ENCODE measurements at places on chromosomes 12 and 14.

DNA sequence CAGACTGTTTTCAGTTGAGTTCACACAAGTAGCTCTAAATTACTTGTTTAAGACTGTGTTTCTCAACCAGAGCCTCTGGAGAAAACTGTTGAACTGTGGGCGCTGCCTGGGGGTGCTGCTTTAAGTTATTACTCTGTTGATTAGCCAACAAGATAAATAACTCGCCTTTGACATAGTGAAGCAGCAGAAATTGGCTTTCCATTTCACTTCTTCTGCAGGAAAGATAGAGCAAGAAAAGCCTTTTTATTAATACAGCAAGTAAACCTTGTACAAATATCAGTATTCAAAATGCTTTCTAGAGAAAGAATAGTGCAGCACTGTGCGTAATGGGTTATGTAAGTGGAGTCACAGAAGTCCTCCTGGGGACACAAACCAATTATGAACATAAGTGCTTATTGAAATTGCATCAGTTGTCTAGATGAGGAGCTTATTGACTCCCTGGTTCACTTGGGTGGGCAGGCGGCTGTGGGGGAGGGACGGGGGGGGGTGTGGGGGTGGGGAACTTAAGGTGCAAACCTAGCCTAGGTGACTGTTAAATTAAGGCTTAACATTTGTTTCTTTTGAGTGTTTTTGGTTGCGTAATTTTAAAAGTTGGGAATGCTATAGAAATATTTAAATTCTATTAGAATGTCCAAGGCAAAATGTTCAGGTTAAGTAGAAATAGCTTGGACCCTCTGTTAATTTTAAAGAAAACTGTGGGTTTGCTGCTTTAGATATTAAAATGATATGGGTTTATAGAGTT is 6.3 kb downstream of the FRS2 start:
- DNase-seq = no peak

DNA sequence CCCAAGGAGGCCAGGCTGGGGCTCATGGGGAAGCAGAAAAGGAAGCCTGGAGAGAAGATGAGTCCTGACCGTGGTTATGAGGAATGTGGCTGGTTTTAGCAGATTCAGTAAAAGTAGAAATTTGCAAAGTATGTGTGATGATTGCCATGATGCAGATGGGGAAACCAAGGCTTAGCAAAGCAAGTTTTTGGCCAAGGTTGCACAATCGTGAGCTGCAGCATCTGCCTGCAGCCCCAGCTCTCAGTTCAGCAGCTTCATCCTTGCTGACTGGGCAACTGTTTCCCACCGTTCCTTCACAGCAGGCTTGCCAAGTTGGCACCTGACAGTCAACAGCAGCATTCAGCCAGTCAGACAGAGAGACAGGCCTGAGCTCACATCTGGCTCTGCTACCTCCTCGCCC is 656.7 kb downstream of the MED13L start:
- DNase-seq = no peak

DNA sequence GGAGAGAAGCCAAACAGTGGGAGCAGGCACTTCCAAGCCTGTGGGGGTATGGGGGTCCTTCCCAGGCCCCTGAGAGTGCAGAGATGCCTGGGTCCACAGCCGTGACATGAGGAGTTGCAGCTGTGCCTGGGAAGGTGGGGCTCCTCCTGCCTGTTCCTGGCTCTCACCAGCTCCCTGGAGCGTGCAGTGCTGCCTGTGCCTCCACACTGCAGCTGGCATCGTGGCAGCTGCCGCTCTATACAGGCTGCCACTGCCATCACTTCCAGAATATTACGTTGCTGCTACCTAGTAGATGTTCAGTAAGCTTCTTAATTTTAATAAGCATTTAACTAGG is 223.7 kb downstream of the KCNC2 start:
- DNase-seq = no peak

- no peak for DNase-seq
Measured at GRCh38 chr14:75042035-75042434, 9.2 kb downstream of the MLH3 start.

GRCh38 chr12:115440438-115440837 is 756.5 kb upstream of the TBX3 start:
- no peak for DNase-seq

DNA sequence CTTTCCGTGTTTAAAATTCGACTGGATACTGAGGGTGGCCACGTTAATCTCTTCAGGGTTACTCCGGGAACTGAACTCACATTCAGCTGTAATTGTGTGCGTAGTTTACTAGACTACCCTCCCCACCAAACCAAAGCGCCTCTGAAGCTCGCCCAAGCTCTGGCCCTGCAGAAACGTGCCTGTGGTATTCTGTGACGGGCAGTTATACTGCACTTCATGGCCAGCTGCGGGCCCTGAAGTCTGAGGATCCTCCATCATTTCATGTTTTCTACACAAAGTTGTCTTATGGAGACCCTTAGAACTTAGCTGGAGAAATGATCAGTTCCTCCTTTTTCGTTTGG is 688 bp downstream of the ZNF26 start:
- DNase-seq = no peak

DNA sequence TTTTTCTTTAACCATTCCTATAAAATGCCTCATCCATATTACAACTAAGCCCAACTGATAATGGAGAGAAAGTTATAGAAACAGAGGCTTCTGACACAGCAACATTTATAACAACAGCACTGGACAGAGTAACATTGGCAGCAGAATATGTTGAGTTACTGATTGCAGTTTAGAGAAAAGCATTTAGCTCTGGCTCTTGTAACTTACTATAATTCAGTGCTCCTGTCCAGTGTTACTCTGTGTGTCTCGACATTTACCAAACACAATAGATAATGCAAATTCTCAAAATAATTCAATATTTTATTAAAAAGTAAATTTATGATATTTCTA is 356.1 kb downstream of the CEP128 start:
- DNase-seq = no peak

DNA sequence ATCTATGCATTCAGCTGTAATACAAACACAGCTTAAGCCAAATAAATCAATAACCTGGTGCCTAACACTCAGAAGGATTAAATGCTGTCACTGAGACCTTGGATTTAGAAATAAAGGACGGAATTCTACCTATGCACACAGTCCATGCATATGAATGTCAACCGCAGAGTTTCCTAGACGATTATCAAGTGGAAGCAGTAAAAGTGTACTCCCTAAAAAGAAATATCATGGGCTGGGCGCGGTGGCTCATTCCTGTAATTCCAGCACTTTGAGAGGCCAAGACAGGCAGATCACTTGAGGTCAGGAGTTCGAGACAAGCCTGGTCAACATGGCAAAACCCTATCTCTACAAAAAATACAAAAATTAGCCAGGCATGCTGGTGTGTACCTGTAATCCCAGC is 188.2 kb upstream of the DYRK2 start:
- no peak for DNase-seq

GRCh38 chr12:90712671-90713070 is 242.3 kb downstream of the CCER1 start:
- no peak for DNase-seq

- no peak for DNase-seq
Measured at GRCh38 chr14:72439707-72440106, 454.2 kb downstream of the DPF3 start.

DNA sequence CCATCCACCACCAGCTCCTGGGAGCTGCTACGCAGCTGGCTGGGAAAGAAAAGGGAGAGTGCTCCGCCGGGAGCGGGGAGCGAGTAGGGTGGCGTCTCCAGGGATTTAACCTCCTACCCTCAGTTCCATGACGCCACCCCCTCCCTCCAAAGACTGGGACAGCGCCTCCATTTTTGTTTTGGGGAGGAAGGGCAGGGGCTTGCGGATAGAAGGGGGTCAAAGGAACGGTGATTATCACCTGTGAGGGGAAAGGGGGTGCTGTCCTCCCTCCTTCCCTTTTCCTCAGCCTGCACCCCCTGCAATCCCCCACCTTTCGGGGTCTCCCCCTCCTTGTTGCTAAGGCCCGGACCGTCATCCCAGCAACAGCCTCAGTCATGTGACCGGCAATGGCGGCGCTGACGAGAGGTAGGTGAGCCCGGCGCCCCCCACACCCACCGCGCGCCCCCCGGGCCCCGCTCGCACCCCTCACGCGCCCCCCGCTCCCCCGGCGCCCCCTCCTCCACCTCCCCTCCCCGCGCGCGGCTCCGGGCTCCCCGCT is at the start of gene DTX3:
Gene DTX3, plus strand, starts transcription at position 371 of the 538 bp plus-strand sequence. CDS start 1,694 bp downstream, outside the sequence.
- peak; percentile 14 for DNase-seq

- no peak for DNase-seq
Measured at GRCh38 chr12:74535536-74535935, 2.1 kb upstream of the ATXN7L3B start.

DNA sequence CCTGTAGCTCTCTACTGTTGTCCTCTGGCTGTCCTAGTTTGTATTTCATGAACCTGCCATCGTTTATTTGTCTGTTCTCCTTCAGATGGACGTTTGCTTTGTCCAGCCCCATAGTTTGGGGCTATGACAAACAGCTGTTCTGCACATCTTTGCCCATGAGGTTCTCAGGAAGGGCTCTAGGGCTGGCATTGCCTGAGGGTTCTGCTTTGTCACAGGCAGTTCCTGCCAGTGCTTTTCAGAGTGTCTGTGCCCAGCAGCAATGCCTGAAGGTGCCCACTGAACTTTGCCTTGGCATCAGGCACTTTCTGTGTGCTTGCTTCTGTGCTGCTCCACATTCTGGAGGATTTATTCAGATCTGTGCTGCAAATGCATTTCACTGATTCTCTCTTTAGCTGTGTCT is 361.3 kb downstream of the TMEM121 start:
- DNase-seq = no peak

- DNase-seq = no peak
Measured at GRCh38 chr14:73761618-73762355, 47.6 kb upstream of the PNMA1 start.

GRCh38 chr14:74566174-74567141 is 45.6 kb downstream of the LTBP2 start:
- no peak for DNase-seq

DNA sequence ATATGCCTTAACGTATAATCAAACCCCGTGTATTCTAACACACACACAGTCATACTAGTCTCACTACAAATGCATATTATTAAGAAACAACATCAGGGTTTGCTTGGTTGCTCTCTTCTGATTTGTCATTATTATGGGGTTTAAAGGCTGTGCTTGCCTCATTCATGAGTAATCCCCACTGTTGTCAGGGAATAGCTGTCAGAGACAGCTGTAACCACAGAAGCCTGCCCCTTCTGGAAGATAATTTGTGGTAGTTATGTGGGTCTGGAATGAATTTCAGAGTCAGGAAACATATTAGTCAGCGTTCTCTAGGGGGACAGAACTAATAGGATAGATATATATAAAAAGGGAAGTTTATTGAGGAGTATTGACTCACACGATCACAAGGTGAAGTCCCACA is 456.9 kb upstream of the TMEM132C start:
- no peak for DNase-seq

GRCh38 chr14:44405011-44405486 is 102.0 kb downstream of the FSCB start:
- DNase-seq = no peak

DNA sequence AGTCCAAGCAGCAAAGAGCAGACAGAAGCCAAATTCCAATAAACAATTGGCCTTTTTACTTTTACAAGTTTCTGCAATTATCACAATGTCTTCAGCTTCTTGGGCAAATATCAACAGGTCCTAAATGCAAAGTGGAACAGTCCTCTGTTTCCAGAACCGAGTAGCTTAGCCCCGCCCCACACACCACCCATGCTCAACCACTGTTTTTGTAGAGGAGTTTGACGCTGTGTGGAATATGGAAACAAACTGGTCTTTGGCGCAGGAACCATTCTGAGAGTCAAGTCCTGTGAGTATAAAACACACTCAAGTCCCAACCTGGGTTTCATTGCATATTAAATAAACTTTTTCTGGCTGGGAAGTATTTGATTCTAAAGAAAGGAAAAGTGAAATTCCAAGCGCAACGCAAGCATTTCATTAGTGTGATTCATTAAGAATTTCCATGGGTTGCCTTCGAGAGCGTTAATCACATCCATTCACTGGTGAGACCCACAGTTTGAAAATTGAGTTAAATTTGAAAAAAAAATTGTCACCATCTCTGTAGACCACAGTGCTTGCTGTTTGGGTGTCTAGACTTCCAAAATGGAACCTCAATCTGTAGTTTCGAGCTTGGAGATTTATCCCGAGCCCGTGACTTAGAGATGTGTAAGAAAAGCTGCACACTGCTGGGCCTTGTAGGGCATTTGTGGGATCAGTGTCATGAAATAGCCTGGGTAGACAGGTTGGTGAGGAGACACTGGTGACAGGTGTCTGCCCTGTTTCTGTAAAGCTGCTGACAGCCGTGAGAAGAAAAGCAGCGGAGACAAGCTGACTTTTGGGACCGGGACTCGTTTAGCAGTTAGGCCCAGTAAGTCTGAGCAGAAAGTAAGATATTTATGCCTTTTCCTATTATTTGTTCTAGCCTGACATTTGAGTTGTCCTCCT is 96.1 kb downstream of the DAD1 start:
- no peak for DNase-seq

GRCh38 chr14:98194821-98195220 is 1077.2 kb downstream of the BCL11B start:
- DNase-seq = no peak

DNA sequence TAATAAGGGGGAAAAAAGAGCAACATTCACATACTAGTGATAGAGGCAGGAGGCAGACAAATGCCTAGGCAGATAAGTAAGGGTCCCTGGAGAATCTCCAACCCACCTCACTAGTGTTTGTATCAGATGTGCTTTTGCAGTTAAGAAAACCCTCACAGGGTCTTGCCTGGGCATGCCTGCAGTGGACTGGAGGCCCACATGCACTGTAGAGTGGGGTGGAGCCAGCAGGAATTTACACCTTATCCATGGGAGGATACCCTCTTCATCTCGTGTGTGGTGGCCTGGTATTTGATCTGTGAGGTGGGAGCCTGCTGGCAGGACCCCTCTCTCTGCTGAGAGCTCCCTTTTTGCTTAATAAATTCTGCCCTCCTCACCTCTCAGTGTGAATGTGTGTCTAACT is 238.0 kb upstream of the SLC16A7 start:
- no peak for DNase-seq

GRCh38 chr12:88471331-88472045 is 108.8 kb downstream of the KITLG start:
- no peak for DNase-seq

DNA sequence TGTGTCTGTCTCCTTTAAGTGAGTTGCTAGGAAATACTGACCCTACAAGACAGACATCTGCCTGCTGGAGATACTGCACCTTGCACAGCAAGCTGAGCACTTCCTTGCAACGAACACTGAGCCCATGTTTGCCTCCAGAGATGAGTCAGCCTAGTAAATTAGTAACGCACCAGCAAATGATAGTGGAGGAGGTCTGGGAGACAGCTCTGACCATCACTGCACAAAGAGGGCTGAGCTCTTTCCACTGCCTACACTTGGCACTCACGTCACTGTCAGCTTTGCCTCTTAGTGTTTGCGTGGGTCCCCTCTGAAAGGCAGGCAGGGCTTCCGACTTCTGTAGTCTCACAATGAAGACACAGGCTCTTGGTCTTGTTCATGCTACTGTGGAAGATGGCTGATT is 109.0 kb downstream of the APAF1 start:
- DNase-seq = no peak

GRCh38 chr12:42582050-42582449 is 7.5 kb downstream of the PRICKLE1 start:
- DNase-seq = no peak

DNA sequence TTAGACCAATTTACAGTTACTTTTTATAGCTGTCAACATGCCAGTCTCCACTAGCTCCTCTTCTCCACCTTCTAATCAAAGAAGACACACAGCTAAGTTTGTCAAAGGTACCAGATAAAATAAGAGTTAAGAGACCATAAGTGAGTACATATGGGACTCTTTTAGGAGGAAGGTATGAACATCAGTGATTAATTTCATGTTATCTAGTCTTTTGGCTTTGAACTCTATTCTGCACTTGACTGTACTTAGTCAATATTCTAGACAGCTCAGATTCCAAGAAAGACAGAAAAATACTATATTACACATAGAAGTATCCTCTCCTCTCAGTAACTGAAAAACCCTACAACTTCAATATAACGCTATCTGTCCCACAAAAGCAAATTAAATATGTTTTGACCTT is 28.1 kb downstream of the CAPRIN2 start:
- DNase-seq = no peak

Measured in activated CD4-positive, alpha-beta T cell treated with anti-CD3 and anti-CD28 coated beads, Interleukin-2, amount 50 U/mL, for 4 hours (primary cell).